Right ventricle myocardium superior (tissue), 1 donor: ENCODE measurements at places on chromosomes 3 and 15.

- DNase-seq, result no peak
Observed at GRCh38 chr3:151639418-151639740, 94.3 kb upstream of the AADACL2 start.

GRCh38 chr3:172254542-172254941, 193.7 kb downstream of the GHSR start:
- no peak for DNase-seq

- DNase-seq, result no peak
Observed at GRCh38 chr3:14252321-14253021, 73.9 kb downstream of the LSM3 start.

- DNase-seq, result no peak
Observed at GRCh38 chr3:5096336-5097008, 25.6 kb upstream of the ARL8B start.

DNA sequence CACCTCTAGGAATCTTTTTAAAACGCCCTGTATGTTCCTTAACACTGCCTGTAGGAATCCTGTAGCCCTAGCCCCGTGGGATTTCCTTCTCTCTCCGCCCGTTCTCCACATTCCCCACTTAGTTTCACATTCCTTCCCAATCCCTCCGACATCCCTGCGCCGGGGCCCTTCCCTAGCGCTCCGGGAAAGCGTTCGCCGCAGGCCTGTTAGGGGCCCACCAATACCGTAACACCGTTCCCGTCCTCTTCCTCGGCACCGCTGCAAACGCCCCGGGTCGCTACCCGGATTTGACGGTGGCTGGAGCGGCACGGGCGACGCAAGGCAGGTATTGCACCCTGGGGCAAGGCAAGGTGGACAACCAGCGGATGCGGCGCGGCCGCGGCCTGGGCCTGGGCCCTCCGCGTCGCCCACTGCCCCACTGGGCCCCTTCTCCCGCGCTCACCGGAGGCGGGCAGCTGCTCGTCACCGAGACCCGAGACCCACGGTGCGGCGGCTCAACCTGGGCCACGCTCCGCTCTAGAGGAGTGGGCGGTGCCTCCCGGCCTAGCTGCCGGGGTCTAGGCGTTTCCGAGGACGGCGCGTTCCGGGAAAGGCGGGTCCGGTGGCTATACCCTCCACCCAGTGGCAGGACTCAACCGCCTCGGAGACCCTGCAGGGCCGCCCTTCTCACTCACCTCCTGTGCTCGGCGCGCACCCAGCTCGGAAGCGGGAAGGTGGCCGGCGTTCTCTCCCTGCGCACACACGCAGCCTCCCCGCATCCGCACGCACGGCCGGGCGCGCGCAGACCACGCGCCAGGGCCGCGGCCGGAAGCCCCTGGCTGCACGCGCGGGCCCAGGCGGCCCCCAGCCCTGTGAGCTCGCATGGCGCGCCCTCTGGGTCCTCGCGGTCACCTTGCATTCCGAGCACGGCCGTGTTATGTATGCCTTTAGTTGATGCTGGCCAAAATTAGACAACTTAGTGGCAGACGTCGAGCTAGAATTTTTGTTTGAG, at the start of gene B3GALNT1:
Gene B3GALNT1 (minus strand): TSS at position 789 of the 991 bp plus-strand sequence. CDS start 18,595 bp downstream, outside the sequence.
- DNase-seq, result peak; percentile 80

- no peak for DNase-seq
Observed at GRCh38 chr3:151769175-151769574, 35.4 kb downstream of the AADACL2 start.

- no peak for DNase-seq
Observed at GRCh38 chr15:98403169-98403568, 245.2 kb upstream of the IGF1R start.

DNA sequence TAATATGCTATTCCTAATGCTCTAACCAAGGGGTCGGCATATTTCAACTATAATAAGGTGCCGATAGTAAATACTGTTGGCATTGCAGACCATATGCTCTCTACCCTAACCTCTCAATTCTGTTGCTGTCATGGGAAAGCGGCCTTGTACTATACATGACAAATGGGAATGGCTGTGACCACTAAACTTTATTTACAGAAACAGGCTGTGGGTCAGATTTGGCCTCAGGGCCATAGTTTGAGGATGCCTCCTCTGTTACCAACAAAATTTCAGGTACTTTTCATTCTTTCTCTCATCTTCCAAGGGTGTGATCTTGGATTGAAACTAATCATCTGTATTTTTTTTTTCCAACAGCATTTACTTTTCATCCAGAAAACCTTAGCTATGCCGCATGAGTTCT, 242.0 kb downstream of the MAGI1 start:
- no peak for DNase-seq

DNA sequence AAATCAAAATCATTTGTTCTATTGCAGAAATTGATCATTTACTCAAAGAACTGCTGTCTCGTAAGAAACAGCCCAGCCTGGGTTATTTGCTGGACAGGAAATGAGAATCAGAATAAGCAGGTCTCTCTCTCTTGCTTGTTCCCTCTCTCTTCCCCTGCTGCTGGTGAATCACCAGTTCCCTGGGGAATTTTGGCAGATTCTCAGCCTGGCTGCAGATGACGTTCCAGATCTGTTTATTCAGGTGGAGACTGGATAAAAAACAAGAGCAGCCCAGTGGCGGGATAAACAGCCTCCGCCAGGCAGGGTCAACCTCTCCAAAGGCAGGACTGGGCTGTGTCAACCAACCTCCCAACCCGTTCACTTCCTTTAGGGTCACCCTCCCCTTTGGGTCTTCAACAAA, 72.1 kb downstream of the LRIG1 start:
- no peak for DNase-seq

GRCh38 chr3:133992381-133992780, 37.3 kb downstream of the SLCO2A1 start:
- no peak for DNase-seq

GRCh38 chr3:46110701-46111493, 83.6 kb upstream of the XCR1 start:
- no peak for DNase-seq

GRCh38 chr3:66490984-66491383, 9.8 kb downstream of the LRIG1 start:
- no peak for DNase-seq
